GM06990 (cell line): ENCODE measurements at places on chromosomes 5 and 9.

DNA sequence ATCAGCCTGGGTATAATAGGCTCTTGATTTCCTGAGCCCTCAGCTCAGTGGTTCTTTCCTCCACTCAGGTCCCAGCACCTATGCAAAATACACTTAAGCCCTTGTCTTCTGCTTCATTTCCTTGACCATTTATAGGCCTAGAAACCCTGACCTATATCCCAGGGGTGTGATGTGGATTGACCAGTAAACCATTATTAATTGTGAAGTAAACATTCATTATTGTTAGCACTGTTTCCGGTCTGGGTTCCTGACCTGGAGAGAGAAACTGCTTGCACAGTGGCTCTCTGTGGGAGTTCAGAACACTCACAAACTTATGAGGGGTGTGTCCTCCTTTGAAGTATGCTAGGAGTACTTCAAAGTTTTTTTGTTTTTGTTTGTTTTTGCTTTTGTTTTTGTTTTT is 19.6 kb upstream of the TOMM5 start:
- DNase-seq = no peak

GRCh38 chr9:95770653-95771131 is 104.8 kb upstream of the ERCC6L2 start:
- DNase-seq = no peak

DNA sequence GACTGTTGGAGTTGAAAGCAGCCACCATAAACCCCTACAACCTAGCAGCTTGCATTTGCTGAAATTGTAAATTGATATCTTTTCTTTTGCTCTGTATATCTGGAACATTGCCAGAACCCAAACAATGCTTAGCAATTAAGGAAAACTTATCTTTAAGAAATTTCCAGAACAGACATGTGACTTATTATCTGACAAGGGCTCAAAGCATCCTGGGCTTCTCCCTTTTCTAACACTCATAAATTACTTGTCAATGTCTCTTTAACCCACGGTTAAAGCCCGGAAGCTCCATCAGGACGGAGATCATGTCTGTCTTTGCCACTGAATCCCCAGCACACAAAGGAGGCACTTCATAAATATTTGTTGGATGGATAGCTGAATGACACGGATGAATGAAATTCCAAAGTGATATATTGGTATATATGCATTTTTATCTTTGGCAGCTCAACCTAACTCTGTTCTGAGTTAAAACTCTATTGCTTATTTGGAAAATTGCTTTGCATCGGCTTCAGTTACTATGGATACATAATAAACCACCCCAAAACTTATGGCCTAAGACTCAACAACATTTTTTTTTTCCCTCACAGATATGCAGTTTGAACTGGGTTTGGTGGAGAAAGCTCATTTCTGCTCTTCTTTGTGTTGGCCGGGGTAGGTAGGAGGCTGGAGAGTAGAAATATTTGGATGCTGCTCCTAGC is 103.1 kb upstream of the CLINT1 start:
- no peak for DNase-seq

DNA sequence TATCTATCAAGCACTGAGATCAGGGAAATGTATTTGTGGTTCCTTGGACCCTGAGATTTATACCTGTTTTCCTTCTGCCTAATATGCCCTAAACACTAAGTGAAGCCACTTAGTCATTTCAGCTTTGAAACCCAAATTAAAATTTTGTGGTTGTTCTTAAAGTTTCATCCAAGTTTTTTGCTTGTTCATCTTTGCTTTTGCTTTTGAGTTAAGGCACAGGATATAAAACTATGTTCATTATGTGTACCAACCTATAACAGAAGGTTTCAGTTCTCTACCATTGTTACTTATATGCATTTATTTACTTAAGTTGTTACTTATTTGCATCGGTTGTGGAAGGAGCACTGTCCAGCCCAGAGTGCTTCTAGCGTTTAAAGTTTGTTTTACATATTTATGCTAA is 382.3 kb downstream of the PTPRD start:
- no peak for DNase-seq

DNA sequence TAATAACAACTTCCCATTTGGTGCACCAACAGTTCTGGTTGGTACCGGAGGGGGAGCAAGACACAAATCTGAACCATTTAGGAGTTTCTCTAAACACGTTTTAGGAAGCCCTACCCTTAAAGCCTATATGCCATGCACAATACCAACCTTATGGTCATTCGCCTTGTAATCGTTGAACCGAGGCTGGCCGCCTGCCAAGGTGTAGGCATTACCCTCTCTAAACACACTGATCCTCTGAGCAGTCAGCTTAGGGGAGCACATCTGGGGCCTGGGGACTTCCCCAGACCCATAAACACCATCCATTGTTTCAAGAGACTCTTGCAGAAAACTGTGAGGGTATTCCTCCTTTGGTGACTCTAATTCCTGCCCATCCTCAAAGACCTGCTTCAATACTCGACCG is 328 bp downstream of the GRXCR2 start:
- DNase-seq = no peak

- DNase-seq = no peak
Observed at GRCh38 chr5:14237317-14238086, 94.4 kb downstream of the TRIO start.

DNA sequence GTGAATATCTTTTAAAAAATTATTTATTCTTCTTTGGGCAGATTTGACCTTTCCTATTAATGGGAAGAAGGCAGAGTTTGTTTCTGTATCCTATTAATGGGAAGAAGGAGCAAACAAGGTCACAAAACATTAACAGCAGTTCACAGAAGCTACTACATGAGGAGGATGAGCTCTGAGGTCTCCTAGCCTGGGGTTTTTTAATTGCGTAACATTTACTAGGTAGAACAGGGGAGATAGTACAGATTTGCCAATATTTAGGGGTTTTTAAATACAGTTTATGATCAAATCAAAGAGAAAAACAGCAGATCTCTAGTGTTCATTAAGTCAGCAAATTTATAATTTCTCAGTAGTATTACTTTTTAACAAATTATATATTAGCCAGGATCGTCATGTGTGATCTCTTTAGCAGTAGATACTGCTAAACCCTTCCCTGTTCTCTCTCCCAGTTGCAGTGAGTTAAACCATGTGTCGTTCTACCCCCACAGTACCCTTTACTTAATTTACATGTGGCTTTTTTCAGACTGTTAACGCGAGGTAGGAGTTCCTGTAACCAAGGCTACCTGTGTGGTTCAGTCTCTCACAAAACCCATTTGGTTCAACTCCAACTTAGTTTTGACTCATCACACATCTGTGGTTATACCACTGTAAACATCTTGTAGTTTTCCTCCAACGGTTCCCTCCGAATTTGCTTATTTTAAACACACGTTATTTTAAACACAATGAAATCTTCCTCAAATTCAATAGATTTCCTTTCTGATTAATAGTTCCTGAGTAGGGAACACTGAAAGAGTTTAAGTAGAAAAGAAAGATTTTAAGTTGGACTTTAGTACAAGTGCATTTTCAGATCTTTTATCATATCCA is 13.3 kb downstream of the SLC25A46 start:
- peak; percentile 81 for DNase-seq

DNA sequence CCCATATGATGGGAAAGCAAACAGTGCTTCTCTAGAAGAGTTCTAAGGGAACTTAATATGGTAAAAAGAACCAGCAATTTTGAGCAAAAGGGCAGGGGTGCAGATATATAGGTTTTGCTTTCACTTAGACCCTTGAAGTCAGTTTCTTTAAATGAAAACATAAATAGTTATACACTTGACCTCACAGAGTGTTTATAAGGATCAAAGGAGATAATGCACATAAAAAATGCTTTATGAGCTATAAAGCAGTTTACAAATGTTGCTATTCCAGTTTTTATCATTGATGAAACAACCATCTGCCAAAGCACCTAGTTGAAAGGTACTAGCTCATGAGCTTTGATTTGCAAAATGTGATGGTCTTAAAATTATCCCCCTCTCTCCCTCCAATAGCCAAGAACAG is 45.7 kb downstream of the ITGA2 start:
- DNase-seq = no peak

DNA sequence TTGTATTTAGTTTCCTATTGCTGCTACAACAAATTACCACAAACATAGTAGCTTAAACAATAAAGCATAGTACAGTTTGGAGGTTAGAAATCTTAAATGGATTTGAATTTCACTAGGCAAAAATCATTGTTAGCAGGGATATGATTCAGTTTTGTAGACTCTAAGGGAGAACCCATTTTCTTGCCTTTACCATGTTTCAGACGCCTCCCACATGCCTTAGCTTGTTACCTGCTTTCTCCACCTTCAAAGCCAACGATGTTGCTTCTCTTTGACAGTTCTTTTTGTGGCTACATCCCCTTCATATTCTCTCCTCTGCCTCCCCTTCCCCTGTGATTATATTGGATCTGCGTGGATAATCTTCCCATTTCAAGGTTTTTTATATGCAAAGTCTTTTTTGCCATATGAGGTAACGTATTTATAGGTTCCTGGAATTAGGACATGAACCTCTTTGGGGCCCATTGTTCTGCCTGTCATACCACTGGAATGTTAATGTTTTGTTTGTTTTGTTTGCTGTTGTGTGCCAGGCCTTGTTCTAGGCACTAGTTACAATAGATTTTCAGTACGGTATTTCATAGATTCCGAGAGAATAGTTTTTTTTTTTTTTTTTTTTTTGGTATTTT is 54.1 kb downstream of the UHRF2 start:
- no peak for DNase-seq

- DNase-seq = no peak
Observed at GRCh38 chr5:144416196-144416595, 245.5 kb downstream of the KCTD16 start.

DNA sequence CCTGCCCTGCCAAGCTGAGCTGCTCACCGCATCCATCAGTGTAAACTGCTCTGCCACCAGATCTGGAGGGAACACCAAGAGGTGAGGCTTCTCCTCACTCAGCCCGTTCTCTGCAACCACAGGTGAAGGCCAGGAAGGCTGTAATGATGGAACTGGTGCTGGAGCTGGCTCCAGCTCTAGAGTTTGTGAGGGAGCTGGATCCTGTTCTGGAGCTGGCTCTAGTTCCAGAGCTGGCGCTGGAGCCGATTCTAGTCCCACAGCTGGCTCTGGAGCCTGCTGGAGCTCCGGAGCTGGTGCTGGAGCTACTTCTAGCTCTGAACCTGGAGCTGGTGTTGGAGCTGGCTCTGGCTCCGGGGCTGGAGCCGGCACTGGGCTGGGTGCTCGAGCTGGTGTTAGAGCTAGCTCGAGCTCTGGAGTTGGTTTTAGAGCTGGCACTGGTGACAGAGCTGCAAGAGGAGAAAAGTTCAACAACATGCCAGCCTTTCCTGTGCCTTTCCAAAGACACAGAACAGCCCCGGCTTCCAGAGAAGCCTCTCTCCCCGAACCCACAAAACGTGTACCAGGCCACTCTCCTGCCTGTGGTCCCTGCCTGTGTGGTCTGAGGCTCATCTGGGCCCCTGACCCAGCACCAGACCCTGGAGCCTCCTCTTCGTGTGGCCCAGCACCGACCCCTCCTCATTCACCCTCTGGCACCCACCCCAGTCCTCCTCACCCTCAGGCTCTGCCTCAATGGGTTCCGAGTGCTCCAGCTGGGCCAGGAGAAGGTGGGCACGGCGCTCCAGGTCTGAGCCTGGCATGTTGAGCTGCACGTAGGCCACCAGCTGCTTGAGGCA is 12.9 kb downstream of the RALGDS start:
- no peak for DNase-seq

- no peak for DNase-seq
Observed at GRCh38 chr9:110837401-110838005, 168.9 kb downstream of the MUSK start.

DNA sequence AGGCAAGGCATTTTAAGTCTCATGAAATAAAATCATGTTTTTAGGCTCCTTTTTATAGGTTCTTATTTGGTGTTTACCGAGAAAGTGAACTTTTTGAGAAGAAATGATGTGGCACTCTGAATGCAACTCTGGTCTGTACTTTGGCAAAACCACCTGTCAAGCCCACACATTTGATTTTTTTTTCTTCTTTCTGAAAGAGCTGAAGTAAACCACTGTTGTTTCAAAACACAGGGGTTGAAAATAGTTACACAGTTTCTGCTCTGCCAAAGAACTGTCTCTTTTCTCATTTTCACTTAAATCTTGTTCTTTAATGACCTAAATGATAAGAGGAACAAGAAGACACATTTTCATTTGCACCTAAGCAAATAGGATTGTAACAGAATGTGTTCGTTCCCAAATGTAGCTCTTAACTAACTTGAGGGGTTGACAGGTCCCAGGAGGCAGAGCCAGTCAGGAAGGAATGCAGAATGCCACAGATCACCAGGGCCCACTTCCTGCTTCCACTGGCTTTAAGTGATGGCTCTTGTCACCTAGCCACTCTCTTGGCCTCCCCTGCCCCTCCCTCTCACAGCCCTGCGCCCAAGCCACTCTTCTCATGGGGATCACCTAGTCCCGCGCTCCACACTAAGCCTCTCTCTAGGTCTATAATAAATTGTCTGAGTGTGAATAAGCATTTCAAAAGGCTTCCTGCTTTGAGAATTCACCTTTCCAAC is 47.3 kb downstream of the MED27 start:
- peak; percentile 15 for DNase-seq

DNA sequence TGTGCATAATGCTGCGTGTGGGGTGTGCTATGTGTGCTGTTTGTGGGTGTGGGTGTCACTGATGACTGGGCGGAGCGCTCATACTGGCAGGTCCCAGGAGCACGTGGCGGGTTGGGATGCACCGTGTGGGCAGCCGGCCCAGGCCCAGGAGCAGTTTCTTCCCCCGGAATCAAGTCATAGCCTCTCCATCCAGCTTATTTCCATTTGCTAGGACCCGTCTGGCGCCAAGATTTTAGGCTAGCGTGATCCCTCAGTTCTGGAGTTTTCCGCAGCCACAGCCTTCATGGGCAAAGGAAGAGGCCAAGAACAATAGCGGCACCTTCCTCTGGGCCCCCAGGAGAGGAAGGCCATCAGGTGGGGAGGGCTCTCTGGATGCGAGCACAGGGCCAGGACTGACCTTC is 43.3 kb upstream of the NEURL1B start:
- DNase-seq = no peak

GRCh38 chr5:52043137-52043536 is 659.9 kb downstream of the ISL1 start:
- DNase-seq = no peak

DNA sequence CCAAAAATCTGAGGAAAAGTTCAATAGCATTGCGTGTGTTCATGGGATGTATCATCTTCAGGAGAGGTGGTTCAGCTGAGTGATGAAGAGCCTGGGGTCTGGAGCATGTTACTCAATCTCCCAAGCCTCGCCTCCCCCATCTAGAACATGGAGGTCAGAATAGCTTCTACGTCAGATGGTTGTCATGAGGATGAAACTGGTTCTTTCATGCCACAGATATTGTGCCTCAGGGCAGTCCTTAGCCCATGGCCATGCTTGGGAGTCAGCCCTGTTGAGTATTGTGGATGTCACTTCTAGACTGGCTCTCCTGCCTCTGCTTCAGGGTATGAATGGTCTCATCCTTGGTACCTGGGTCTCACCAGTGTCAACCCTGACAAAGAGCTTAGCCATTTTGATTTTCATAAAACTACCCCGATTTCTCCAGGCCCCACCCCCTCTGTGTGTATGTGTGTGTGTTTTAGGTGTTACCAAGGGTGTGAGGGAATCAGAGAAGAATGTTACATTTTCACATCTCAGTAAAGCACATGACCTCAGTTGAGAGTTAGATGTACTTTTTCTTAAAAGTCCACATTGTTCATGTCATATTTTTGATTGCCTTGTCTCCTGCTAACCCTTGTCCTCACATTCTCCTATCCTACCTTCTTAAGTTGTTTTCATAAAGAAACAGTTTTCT is 97.8 kb upstream of the CD180 start:
- no peak for DNase-seq
